Naive B cell (primary cell): ENCODE measurements at places on chromosomes 4 and X. TPM values are rescaled to one million over a fixed set of nuclear protein-coding genes. Genes with fewer than 3 reads are reported as not detected.

The F8A2 gene
- polyA plus RNA-seq, result not detected

The RHOXF1 gene
- polyA plus RNA-seq, result not detected

The DDX53 gene
- not detected for polyA plus RNA-seq

The OPN1MW3 gene
- not detected for polyA plus RNA-seq

The DCAF4L1 gene
- polyA plus RNA-seq, result not detected

The TSPAN6 gene
- polyA plus RNA-seq, result not detected

The ERVMER34-1 gene
- not detected for polyA plus RNA-seq

The BEND4 gene
- polyA plus RNA-seq, result 10.1 TPM

The MAGEA2 gene
- not detected for polyA plus RNA-seq

The IGFBP7 gene
- polyA plus RNA-seq, result not detected

DNA sequence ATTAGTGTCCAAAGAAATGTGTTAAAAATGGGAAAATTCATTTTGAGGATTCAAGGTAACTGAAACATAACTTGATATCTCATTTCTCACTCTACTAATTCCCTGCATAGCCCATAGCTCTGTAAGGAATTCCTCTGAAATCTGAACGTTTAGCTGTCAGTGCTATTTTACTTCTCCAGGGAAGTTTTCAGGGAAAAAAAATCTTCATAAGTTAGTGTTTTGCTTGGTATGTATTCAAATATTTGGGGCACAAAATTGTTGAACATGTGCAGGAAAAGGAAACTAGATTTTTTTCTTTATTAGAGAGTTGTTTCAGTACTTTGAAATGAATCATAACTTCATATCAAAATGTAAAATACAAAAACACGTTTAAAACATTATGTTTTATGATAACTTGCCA lies 891.4 kb downstream of the CENPC start:
- no peaks in the 10 kb centered on the region for H3K36me3 ChIP-seq
- no peak overlapping the region for H3K27ac ChIP-seq
- H3K4me1 ChIP-seq, result no peaks in the 10 kb centered on the region
- no peak overlapping the region for H3K4me3 ChIP-seq

- H3K36me3 ChIP-seq, result peaks cover 9% of the 10 kb centered on the region
- H3K4me3 ChIP-seq, result no peak overlapping the region
- H3K27me3 ChIP-seq, result no peaks in the 10 kb centered on the region
- no peak for DNase-seq
These were observed 327.4 kb downstream of the PPP3CA start for GRCh38 chr4:101019941-101020401.

GRCh38 chr4:47074816-47075215 lies 43.4 kb downstream of the GABRB1 start:
- H3K27ac ChIP-seq, result no peak overlapping the region
- H3K36me3 ChIP-seq, result no peaks in the 10 kb centered on the region
- no peaks in the 10 kb centered on the region for H3K27me3 ChIP-seq
- no peaks in the 10 kb centered on the region for H3K4me1 ChIP-seq

GRCh38 chr4:112753333-112753732 lies 116.4 kb downstream of the LARP7 start:
- no peak overlapping the region for H3K27ac ChIP-seq
- H3K36me3 ChIP-seq, result no peaks in the 10 kb centered on the region
- H3K4me1 ChIP-seq, result no peaks in the 10 kb centered on the region
- peaks cover 14% of the 10 kb centered on the region for H3K27me3 ChIP-seq
- H3K4me3 ChIP-seq, result no peak overlapping the region

- H3K4me3 ChIP-seq, result no peak overlapping the region
- H3K36me3 ChIP-seq, result peaks cover 32% of the 10 kb centered on the region
- no peak overlapping the region for H3K27ac ChIP-seq
- H3K27me3 ChIP-seq, result no peaks in the 10 kb centered on the region
- H3K4me1 ChIP-seq, result peaks cover 3% of the 10 kb centered on the region
These were observed 310.1 kb downstream of the PPP3CA start for GRCh38 chr4:101037249-101037648.

GRCh38 chrX:9873952-9874351 lies 87.7 kb downstream of the SHROOM2 start:
- DNase-seq, result peak; percentile 25
- no peak overlapping the region for H3K27ac ChIP-seq
- peaks cover 5% of the 10 kb centered on the region for H3K4me1 ChIP-seq
- H3K27me3 ChIP-seq, result peaks cover 11% of the 10 kb centered on the region
- H3K4me3 ChIP-seq, result no peak overlapping the region
- no peaks in the 10 kb centered on the region for H3K36me3 ChIP-seq

DNA sequence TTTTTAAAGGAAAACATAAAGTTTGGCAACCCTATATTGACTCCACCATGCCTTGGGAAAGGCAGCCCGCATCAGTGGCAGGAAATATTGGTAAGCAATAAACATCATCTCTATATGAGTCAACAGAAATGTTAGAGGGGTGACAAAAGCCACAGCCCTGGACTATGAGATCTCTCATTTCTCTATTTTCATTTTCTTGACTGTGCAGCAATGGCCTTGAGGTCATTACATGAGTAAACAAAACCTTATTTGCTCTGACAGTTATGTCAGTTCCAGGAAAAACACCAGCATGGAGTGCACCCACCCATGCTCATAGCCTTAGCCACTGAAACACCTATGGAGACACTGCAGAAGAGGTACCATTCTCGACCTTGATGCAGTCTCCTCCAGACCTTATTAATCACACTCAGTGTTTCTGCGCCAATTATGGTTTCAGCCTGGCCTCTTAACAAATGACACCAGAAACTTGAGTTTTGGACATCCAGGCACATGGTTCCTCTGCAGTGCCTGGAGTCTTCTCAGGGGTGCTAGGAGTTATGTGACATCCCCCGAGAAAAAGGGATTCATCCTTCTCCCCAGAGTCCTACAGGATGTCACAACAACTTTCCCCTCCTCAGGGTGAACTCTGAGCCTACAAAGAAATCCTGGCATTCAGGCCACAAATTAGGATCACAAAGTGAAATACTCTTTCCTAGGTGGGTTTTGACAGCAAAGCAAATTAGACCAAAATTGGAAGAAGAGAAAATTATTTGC lies 16.0 kb upstream of the HPGD start:
- no peak overlapping the region for H3K27ac ChIP-seq
- no peaks in the 10 kb centered on the region for H3K36me3 ChIP-seq
- peaks cover 7% of the 10 kb centered on the region for H3K27me3 ChIP-seq
- no peaks in the 10 kb centered on the region for H3K4me1 ChIP-seq
- DNase-seq, result no peak

GRCh38 chrX:47481160-47481559 lies 1.9 kb downstream of the ZNF41 start:
- peaks cover 47% of the 10 kb centered on the region for H3K4me1 ChIP-seq
- H3K36me3 ChIP-seq, result no peaks in the 10 kb centered on the region
- H3K27ac ChIP-seq, result no peak overlapping the region
- H3K4me3 ChIP-seq, result peak overlapping the region; percentile 49

DNA sequence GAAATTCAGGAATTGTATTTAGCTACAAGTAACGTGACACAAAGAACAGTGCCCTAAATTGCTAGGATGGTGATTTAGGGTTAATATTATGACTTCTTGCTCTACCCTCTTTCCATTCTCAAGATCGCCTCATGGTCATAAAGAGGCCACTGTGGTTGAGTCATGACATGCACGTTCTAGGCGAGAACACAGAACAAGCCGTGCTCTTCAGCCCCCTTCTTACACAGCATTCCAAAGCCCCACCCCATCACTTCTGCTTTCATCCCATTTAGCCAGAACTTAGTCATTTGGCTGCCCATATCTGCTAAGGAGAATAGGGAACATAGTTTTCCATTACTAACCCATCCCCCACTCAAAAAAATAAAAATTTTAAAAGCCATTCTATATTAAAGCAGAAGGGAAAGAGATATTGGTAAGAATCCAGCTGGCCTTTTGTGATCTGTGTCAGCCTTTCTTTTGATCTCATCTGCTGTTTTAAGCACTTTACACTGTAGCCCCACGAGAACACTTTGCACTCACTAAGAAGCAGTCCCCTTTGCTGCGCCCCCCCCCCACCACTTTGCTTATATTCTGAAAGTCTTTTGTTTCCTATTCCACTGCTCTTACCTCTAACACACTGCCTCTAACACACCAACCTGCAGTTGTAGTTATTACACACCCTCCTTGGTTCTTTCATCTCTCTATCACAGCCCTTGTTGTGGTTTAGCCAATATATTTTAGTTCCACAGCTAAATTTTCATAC lies 28.4 kb downstream of the NPNT start:
- no peak overlapping the region for H3K27ac ChIP-seq
- DNase-seq, result no peak
- no peaks in the 10 kb centered on the region for H3K36me3 ChIP-seq
- H3K4me3 ChIP-seq, result no peak overlapping the region
- H3K4me1 ChIP-seq, result no peaks in the 10 kb centered on the region

- peak; percentile 79 for DNase-seq
- H3K4me1 ChIP-seq, result peaks cover 64% of the 10 kb centered on the region
- H3K4me3 ChIP-seq, result peak overlapping the region; percentile 32
- no peaks in the 10 kb centered on the region for H3K36me3 ChIP-seq
- no peaks in the 10 kb centered on the region for H3K27me3 ChIP-seq
These were observed 28.8 kb downstream of the ATP8A1 start for GRCh38 chr4:42627885-42628646.

DNA sequence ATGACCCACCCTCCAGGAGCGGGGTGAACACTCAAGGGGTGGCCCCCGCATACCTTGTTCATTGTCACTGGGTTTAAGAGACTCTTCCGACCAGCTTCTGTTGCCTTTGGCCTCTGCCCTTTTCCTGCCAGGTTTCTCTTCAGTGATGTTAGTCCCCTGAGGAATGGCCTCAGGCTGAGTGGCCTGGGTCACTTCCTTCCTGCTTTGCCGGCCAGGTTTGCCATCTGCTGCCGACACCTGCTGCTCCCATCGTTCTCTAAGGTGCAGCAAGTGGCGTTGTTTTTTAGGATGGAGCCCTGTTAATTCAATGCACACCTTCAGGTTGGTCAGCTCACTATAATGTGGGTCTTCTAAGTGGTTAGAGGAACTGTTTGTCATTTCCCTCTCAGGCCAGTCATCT lies 34.2 kb downstream of the BCOR start:
- H3K36me3 ChIP-seq, result no peaks in the 10 kb centered on the region
- no peak overlapping the region for H3K27ac ChIP-seq
- H3K4me1 ChIP-seq, result peaks cover 11% of the 10 kb centered on the region
- H3K4me3 ChIP-seq, result no peak overlapping the region

GRCh38 chr4:57443308-57443707 lies 333.1 kb upstream of the IGFBP7 start:
- no peaks in the 10 kb centered on the region for H3K36me3 ChIP-seq
- H3K27me3 ChIP-seq, result no peaks in the 10 kb centered on the region
- no peak overlapping the region for H3K27ac ChIP-seq
- no peaks in the 10 kb centered on the region for H3K4me1 ChIP-seq
- DNase-seq, result no peak

DNA sequence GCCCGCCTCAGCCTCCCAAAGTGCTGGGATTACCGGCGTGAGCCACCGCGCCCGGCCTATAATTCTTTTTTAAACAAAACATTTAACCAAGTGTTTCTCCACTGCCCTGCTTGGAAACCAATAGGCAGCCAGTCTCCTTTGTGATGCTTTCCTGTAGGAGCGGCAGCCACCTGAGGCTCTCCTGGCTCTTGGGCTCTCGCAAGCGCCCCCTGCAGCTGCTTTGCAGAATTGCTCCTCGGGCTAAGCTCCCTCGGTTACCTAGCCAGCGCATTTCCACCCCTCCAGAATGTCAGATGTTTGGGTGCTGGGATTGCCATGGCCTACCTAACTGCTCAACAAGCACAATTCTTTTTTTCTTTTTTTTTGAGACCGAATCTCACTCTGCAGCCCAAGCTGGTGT lies 7.7 kb downstream of the S100P start:
- no peak overlapping the region for H3K4me3 ChIP-seq
- peaks cover 18% of the 10 kb centered on the region for H3K36me3 ChIP-seq
- no peak for DNase-seq

DNA sequence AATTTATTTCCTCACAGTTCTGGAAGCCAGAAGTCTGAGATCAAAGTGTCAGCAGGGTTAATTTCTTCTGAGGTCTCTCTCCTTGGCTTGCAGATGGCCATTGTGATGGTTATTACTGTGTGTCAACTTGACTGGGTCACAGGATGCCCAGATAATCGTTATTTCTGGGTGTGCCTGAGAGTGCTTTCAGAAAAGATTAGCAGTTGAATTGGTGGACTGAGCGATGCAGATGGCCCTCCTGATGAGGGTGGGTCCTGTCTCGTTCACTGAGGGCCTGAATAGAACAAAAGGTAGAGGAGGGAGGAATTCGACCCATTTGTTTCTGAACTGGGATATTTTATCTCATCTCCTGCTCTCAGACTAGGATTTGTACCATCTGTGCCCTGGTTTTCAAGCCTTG lies 15.7 kb downstream of the SMIM43 start:
- no peaks in the 10 kb centered on the region for H3K36me3 ChIP-seq
- H3K4me1 ChIP-seq, result no peaks in the 10 kb centered on the region
- H3K4me3 ChIP-seq, result no peak overlapping the region
- no peak for DNase-seq
- no peak overlapping the region for H3K27ac ChIP-seq

- H3K27me3 ChIP-seq, result no peaks in the 10 kb centered on the region
- H3K4me3 ChIP-seq, result peak overlapping the region; percentile 85
- H3K4me1 ChIP-seq, result peaks cover 48% of the 10 kb centered on the region
- no peaks in the 10 kb centered on the region for H3K36me3 ChIP-seq
- no peak for DNase-seq
These were observed 675 bp downstream of the PRIMPOL start for GRCh38 chr4:184649971-184650855.

DNA sequence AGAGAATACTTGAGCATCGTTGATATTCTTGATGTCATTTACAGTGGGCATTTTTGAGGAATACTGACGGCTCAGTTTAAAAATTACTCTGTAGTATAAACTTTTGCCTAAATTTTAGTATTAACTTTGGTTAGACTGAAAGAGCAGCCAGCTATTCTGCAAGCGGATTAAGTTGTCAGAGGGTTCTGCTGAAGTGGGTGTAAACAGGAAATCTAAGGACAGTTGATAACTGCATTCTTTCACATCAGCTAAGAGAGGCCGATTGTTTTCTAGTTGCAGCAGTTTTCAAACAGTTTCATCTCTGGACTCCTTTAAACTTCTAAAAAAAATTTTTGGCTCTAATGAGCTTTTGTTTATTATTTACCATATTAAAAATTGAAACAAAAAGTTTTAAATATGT lies 149.6 kb downstream of the RAPGEF2 start:
- H3K4me1 ChIP-seq, result no peaks in the 10 kb centered on the region
- no peak for DNase-seq
- no peak overlapping the region for H3K4me3 ChIP-seq
- H3K27ac ChIP-seq, result no peak overlapping the region
- peaks cover 37% of the 10 kb centered on the region for H3K36me3 ChIP-seq

DNA sequence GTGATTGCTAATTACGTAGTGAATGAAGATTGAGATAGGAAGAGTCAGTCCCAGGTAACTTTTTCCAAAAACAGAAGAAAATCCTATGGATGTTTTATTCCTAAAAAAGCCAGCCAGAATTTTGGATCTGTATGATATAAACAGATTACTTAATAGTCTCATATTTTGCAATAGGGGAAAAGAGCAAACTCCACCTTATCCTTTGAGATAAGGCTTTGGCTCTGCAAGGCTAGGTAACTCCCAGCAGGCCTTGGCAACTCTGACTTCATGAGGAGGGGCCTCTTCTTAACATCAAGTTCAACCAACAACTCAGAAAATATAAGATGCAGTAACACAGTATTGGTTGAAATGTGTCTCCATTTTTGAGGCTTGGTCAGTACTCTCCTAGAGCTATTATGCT lies 98.7 kb upstream of the SLC4A4 start:
- no peaks in the 10 kb centered on the region for H3K4me1 ChIP-seq
- DNase-seq, result no peak
- H3K27ac ChIP-seq, result no peak overlapping the region
- no peaks in the 10 kb centered on the region for H3K36me3 ChIP-seq
- peaks cover 4% of the 10 kb centered on the region for H3K27me3 ChIP-seq
- no peak overlapping the region for H3K4me3 ChIP-seq
